ENCODE measurements at places on chromosomes 11 and 22.

- DNase-seq = no peak
Measured at GRCh38 chr11:124434699-124435098, 10.0 kb upstream of the OR8B4 start.

GRCh38 chr11:131624531-131624930 lies 254.1 kb downstream of the NTM start:
- peak; percentile 6 for DNase-seq

- DNase-seq = peak; percentile 59
Measured at GRCh38 chr22:50252082-50253045, 1.3 kb upstream of the HDAC10 start.

DNA sequence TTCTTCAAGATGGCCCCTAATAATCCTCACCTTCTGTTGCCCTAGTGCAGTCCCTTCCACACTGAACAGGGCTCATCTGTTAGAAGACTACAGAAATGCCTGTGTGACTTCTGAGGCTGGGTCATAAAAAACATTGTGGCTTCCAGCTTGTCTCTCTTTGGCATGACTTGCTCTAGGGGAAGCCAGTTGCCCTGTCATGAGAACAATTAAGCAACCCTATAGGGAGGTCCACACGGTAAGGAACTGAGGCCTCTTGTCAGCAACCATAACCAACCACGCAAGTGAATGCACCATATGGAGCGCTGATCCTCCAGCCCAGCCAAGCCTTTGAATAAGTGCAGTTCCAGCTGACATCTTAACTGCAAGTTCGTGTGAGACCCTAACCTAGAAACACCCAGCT lies 2.6 kb downstream of the LIPT2 start:
- DNase-seq = no peak

DNA sequence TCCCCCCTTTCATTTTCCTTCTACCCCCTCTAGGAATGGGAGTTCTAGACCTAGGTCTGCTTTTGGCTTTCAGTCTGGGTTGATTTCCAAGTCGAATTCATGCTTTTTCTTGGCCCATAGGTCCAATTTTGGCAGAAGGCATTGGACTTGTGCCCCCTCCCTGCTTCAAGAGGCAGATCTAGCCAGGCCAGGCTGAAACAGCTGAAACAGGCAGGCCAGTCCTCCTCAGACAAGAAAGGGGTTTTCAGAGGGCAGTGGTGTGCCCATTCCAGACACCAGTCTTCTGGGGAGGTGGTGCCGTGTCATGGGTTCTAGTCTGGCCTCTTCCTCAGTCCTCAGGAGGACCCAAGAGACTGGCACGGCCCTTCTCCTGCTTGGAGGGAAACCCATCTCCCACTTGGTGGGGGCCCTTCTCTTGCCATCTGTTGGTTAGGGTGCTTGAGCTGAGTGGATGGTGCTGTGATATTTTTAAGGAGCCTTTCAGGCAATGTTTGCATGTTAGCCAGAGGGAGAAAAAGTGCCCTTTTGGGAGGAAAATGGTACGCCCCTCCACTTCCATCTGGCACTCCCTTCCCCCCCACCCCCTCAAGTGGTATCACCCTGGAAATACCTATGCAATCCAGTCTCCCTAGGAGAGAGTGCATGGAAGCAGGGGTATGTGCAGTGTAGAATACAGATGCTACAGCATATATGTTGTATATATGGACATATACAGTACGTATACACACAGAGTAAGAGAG lies 53.6 kb downstream of the SYT13 start:
- no peak for DNase-seq

DNA sequence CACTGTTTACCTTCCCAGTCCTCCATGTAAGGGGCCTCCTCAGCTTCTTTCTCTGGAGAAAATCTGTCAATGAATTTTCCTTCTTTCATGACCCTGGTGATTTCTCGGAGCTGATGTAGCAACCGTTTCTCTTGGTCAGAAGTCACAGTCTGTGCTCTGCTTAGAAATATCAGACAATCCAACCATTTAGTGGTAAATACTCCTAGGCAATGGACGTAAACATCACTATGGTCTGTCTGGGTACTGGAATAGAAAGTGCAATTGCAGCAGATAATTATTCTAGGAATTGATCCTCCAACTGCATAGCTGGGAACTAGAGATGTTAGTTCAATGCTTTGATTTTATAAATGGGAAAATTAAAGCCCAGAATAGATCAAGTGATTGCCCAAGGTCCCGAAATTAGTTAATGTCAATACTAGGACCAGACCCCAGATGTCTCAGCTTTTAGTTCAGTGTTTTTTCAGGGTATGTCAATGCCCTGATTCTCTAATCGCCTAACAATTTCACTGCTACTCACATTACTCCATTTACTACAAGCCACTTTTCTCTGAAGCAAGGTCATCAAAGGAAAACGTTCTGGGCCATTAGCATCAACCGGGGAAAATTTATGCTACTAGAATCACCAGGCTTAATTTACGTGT lies 42.1 kb downstream of the RIC3 start:
- no peak for DNase-seq

GRCh38 chr22:46829941-46830715 lies 67.7 kb downstream of the TBC1D22A start:
- DNase-seq = peak; percentile 49

- DNase-seq = no peak
Measured at GRCh38 chr22:16961477-16962186, 46.4 kb downstream of the GAB4 start.

DNA sequence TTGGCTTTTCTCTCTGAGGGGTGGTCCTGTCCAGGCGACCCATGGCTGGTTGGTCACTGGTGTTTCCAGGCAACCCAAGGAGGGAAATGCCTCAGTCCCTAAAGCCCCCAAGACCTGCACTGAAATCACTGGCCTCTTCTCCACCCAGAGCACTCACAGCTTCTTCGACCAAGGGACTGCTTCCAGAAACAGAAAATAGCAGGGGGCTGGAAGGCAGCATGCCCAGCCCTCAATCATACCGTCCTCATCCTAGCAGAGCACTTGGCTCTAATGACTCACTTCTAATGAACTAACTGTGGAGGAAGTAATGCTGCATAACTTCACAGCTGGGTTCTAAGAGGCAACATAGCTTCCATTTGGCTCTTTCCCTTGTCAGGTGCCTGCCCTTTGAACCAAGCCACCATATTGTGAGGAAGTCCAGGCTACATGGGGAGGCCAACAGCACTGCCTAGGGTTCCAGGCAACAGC lies 27.6 kb downstream of the DKK3 start:
- peak; percentile 38 for DNase-seq

DNA sequence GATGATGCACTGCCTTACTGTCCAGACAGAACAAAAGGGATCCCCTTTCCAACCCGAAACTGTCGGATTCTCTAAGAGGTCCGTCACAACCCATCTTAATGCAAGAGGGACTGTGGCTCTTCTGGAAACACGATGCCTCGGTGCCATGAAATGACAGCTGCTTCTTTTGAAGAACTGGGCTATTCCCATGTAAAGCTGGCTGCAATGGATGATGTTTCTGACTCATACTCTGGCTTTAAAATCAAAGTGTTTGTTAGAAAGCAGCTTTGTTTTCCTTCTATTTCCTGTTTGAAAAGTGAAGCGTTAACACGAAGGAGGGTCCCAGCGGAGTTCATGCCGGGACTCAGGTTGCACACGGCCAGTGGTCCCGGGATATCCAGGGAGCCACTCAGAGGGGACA lies 3.1 kb downstream of the TP53AIP1 start:
- no peak for DNase-seq

- no peak for DNase-seq
Measured at GRCh38 chr11:91790346-91791170, 434.1 kb upstream of the FAT3 start.
